ENCODE measurements at places on chromosomes 2 and 18.

DNA sequence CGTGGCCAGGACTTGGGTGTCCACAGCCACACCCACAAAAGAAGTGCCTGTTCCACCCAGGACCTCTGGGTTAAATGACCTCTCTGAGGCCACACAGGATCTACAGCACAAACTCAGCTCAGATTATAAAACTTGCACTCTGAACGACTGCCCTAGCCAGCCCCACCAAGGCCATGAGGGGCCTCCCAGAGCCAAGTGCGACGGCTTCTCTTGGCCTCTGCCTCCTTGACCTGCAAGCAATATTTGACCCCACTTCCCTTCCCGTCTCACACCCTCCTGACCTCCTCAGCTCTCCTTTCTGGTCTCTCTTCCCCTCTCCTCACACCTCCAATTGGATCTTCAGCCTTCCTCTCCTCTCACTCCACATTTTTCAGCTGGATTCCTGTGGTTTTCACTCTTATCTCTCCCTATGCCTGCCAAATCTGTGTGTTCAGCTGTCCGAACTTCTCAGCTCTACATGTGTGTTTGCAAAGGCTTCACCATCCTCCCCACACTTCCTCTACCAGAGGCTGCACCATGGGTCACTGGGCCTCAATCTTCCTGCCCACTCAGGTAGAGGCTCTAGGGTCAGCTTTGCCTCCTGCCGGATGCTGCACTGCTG is 25.3 kb upstream of the STEAP3 start:
- DNase-seq = no peak

DNA sequence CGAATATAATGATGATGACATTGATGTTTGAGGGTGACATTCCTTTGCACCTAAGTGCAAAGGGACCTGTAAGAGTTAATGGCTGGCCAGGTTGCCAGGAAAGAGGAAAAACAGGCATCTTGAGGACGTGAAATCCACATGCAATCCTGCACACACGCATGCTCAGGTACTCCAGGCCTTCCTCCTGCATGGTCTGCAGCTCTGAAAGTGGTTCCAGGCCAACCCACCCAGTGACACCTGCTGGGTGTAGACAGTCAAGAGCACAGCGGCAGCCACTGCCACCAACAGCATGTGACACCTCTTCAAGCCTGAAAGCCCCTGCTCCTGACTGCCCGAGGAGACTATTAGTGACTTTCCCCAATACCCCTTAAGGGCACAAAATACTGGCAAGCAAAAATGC is 101.6 kb downstream of the PIEZO2 start:
- no peak for DNase-seq

DNA sequence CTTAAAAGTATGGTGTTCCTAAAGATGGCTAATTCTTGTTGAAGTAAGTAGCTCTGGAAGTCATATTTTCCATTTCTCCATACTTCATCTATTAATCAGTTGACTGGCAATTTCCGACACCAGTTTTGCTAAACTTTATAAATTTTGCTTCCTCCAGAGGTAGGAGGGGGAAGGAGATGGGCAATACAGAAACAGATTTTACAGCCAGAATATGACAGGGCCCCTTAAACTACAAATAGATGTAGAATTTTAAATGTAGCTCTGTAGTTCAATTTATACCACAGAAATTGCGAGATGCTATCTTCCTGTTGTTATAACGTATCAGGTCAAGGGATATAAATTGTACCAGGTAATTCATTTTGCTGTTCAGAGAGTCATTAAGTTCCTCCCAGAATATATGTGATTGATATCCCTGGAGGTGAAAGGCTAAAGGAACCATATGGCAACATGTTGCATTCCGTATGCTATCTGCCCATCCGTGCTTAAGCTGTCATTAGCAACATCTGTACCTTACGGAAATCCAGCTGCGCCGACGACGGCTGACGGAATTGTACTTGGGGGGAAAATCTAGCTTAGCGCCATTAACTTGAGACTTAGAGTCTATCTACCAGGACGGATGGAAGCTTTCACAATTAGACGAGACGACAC is 8.4 kb upstream of the NR4A2 start:
- no peak for DNase-seq

GRCh38 chr2:136324966-136325365 is 207.0 kb upstream of the CXCR4 start:
- DNase-seq = no peak

GRCh38 chr18:33580546-33580945 is 2.5 kb downstream of the ASXL3 start:
- DNase-seq = no peak

GRCh38 chr2:181073896-181074295 is 93.5 kb downstream of the UBE2E3 start:
- DNase-seq = no peak

DNA sequence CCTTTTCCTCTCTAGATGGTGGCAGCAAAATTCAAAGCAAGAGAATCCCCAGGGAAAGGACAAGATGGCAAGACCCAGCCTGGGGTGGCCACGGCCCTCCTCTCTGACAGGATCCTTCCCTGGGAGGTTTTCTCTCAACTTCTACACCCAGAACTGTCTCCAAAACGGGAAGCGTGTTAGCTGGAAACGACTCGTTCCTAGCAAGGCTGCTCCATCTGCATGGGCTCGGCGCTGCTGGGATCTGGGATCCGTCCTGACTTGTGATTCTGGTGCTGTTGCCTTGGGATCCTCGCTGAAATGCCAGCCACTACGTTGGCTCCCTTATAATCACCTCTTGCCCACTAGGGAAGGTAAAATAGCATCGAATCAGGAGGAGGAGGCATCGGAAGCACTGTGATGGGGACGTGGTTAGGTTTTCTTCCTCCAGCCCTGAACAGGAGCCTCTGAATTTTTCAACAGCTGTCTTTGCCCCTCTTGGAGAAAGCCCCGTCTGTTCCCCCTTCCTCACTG is 514.8 kb upstream of the MYT1L start:
- DNase-seq = no peak

GRCh38 chr18:77572537-77572936 is 322.9 kb downstream of the GALR1 start:
- no peak for DNase-seq

DNA sequence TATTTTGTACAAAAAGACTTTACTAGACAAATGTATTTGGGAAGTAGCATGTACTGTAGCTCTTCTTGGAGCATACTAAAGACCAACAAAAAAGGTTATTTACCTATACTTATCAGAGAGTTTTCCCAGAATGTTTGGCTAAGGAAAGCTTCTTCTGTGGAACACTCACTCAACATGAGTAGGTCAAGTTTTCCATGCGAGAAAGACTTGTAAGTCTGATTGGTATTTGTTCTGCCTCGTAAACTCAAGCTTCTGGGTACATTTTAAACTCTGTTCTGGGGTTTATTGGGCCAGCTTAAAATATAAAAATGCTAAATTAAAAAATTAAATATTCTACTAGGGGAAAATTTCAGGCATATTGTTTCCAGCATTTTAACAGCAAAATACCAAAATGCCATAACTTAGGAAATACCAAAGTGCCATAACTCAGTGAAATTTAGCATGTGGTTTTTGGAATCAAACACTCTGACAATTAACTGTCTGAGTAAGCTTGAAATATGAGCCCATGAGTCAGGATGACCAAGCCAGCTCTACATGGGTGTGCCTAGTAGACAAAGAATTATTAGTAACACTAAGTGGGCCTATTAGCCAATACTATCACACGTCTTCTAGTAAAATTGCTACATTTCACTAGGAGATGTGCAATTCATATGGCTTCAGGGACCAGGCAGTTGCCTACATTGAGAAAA is 47.3 kb upstream of the SERPINE2 start:
- no peak for DNase-seq

DNA sequence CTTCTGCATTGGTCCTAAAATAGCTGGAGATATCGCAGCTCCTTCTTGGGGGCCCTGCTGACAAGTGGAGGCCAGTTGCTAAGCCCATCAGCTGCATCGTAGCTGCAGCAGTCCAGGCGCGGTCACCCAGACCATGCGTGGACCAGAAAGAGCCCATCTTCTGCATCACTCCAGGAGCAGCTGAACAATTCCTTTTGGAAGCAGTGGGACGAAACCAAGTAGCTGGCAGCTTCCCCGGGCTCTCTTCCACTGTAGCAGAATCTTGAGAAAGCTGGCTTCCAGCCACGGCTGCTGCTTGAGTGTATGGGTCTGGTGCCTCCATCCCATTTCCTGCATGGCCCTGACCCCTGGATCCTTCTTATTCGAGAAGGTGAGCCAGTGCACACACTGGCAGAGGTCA is 22.2 kb upstream of the CAB39 start:
- no peak for DNase-seq

- DNase-seq = no peak
These were observed 76.7 kb downstream of the PHLPP1 start for GRCh38 chr18:62792016-62792415.

DNA sequence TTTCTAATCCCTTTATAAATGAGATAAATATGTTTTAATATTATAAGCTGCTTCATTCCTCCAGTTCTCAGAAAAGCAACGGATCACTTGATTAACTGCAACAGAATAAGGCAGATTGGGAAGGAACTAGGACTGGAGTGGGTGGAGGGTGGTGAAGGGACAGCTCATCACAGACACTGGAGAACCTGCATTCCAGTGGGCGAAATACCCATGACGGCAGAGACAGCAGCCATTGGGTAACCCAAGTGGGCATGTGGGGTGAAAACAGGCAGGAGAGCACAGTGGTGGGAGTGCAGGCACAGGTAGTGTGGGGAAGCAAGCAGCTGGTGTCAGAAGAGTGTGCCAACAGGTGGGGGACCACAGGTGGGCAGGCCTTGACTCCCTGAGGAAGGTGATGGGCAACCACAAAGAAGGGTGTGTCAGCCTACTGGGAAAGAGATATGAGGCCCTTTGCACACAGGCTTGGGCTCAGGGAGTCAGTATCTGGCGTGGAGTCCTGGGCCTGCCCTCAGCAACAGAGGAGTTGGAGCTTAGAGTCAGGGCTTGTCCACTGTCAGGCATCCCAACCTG is 27.2 kb downstream of the DPYSL5 start:
- DNase-seq = no peak

DNA sequence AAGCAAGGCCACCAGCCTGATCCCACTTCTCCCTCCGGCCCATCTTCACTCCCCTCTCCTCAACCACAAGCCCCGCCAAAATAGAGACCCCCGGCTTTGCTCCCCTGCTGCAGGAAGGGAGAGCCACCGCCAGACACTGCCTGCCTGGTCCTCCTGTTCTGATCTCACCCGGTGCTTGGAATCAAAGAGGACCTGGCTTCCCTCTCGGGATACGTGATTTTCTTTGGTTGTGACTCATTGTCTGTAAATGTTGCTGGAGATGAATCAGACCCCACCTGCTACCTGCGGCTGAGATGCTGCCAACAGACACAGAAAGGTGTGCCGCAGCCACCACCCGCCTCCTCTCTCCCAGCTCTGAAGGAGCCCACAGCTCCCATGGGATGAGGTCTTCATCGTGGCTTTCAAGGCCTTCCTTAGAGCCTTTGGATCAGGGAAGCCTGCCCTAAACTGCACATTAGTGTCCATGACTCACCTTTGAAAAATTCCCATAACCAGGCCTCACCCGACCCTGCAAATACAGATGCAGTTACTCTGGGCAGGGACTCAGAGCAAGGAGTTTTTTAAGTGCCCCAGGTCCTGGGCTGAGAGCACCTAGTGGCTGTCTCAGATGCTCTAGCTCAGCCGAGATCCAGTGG is 79.4 kb upstream of the ZNF532 start:
- no peak for DNase-seq

- DNase-seq = no peak
These were observed 81.3 kb downstream of the KCNF1 start for GRCh38 chr2:10993001-10993481.

GRCh38 chr2:187567126-187567525 is 12.9 kb upstream of the TFPI start:
- no peak for DNase-seq

- DNase-seq = no peak
These were observed 135.4 kb downstream of the NBAS start for GRCh38 chr2:15425712-15426111.

GRCh38 chr18:28382215-28382879 is 205.4 kb upstream of the CDH2 start:
- no peak for DNase-seq

- no peak for DNase-seq
These were observed 315.0 kb downstream of the TNS1 start for GRCh38 chr2:217687771-217688170.
